Jurkat, Clone E6-1 (cell line): ENCODE measurements at places on chromosomes 4 and X.

- no peak for DNase-seq
Observed at GRCh38 chrX:18792828-18793227, 85.4 kb downstream of the PPEF1 start.

DNA sequence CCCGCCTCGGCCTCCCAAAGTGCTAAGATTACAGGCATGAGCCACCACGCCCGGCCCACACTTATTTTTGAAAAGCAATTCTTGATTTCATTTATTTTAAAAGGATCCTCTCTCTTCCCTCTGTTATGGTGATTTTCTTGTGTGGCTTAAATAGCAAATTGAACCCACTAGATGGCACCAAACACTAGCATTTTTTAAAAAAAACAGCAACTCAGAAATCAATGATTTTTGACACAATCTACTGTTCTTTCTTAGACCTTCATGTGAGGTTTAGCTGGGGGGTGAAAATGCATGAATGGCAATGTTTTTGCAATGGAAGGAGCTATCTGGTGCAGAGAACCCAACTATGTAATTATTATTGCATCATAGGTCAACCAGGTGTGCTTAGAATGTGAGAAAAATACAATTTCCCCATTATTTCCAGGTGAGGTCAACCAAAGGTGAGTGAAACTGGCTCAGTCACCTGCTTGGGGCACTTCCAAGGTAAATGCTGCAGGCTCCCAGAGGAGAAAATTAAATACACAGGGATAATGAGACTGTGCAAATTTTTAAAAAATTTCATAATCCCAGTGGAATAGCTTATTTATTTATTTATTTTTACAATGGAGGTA, 226.7 kb upstream of the PRKX start:
- DNase-seq = peak; percentile 0

DNA sequence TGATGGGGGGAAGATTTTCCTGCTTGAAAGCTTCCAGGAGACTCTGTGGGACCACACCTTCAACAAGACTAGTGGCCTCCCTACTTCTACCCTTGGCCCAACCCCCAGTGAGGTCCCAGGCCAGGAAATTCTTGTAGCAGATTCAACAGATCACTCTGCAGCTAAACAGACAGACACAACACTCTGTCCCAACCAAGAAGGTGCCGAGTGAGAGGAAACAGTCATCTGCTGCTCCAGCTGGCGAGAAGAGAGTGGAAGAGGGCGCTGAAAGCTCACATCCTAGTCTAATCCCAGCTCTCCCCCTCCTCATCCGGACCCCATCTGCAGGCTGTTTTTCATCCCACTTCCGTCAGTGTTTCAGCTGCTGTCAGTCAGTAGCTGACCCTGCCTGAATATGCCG, 63.4 kb downstream of the CHRDL1 start:
- no peak for DNase-seq

DNA sequence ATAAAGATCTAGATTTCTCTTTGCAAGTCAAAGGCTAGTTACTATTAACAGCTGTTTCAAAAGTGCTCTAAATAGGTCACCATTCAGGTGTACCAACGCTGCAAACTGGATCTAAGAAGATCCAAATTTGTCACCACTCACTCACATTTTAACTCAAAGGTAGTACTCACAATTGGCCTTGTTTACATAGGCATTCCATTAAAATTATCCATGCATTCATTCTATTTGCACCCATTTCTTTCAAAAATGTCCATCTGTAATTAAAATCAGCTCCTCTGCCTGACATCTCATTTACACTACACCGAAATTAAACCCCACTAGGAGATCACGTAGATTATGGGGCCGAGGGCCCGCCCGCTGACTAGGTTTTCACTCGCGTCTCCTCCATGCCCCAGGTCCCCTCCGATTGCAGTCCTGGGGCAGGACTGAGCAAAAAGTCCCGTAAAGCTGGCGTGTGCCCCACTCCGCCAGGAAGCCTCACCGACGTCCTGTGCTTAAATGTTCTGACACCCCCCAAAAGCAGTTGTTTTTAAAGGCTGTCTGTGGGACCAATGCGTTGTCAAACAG, 1.3 kb upstream of the ING2 start:
- DNase-seq = peak; percentile 46

DNA sequence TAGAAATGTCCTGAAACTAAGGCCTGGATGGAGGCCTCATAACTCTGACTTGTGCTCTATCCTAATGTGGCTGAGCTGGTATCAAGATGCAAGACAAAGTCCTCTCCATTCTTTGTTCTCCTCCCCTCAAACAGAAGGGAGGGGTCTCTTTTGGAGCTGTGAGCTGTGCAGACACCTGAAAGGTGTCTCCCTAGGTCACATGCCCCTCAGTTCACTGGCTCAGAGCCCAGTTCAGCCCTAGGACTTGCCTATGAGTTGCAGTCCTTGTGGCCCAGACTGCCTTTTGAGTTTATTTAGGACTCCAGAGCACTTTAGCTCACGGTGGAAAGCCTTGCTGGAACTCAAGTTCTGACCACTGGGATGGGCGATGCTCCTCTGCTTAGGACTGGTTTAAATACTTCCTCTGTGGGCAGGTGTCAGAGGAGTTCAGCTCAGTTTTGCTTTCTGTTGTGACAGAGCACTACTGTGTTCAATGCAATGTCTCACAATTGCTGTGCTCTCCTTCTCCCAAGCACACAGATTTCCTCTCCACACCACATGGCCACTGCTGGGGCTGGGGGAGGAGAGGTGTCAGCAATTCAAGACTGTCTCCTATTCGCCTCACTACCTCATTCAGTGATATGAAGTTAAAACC, 84.8 kb upstream of the ZNF827 start:
- no peak for DNase-seq

DNA sequence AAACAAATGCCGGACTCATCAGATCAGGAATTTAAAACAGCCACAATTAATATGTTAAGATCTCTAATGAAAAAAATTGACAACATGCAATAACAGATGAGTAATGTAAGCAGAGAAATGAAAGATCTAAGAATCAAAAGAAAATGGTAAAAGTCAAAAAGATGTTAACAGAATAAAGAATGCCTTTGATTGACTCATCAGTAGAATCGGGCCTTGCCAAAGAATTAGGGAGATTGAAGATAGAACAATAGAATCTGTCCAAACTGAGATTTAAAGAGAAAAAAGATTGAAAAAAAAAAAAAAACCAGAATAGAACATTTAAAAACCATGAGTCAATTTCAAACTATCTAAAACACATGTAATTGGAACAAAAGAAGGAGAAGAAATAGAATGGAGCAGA, 25.9 kb upstream of the GUCY1A1 start:
- no peak for DNase-seq

DNA sequence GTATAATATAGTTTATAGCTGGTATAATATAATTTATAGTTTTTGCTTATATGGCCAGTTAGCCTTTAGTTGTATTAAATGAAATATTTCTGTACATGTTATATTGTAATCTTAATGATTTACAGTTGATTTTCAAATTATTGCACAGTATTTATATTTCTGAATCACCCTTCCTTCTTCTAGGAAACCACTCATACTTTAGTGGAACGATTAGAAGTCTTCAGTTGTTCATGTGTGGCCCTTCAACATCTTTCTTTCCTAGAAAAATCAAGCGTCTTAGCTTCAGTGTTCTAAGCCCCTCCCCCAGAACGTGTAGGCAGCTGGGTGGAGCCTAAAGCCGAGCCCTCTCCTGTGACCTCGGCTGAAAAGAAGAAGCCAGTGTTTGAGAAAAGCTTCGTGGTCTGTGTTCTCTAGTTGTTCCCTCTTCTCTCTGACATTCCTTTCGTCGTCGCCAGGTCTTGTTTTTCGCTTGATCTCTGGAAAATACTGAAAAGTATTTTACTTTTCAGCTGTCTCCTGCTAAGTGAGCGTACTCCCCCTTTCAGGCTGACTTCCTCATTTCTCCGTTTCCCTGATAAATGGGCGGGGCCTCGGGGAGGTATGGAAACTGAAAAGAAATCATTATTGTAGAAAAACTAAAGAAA, at the start of gene C4orf33:
Gene C4orf33, plus strand, starts transcription at position 342 of the 644 bp plus-strand sequence. CDS start 6,459 bp downstream, outside the sequence.
- DNase-seq = peak; percentile 78
